Stimulated activated CD4-positive, alpha-beta T cell treated with anti-CD3 and anti-CD28 coated beads, Interleukin-1b, Interleukin-23, amount 100 ng/mL, for 24 hours (primary cell): ENCODE measurements at places on chromosomes 5 and 9.

- no peak for DNase-seq
Observed at GRCh38 chr9:4734150-4734549, 6.9 kb downstream of the AK3 start.

DNA sequence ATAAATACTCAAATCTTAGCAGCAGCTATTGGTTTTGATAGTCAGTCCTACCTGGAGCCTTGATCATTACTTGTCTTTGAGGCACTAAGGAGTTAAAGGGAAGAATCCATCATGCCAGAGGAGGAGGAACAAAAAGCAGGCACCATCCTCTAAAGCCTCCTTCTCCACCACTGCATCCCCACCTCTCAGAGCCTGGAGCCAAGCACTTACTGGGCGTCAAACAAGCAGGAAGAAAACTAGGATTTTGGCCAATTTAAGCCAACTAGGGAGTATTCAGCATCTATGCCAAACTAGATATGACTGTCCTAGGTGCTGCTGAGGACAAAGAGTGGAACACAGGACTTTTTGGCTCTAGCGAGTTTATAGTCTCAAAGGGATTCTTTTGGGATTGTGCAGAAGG is 152.5 kb downstream of the PPP2R2B start:
- no peak for DNase-seq

GRCh38 chr5:53856506-53856905 is 296.1 kb downstream of the NDUFS4 start:
- DNase-seq = no peak

DNA sequence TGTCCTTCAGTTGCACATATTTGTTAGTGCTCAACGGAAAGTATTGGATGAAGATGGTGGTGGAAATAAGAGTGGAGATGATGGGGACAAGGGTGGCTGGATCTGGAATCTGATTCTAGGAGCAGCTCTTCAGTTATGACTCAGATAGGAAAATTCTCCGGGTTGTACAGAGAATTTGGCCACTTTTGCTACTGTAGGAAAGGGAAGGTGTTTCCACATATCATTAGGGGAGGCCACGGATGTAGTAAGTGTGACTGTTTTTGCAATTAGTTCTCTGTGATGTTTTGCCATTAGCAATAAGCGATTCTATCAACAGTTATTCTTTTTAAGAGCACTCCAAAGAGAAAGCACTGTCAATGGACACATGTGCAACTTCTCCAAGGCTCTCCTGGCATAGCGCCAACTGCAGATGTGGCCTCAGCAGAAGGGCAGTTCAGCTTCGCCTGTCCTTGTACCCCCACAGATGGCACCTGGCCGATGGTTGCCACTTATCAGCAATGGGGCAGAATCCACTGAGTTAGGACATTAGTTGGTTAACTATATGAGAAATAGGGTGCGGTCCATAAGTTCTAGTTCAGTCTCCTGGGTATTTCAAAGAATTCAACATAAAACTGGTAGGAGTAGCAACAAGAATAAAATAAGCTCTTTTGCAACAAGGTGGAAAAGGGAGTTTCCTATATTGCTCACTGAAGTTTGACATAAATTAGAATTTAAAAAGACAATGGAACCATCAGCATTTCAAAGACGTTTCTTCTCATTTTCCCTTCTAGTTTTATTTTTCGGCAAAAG is 96.3 kb downstream of the ARSB start:
- DNase-seq = no peak

- DNase-seq = no peak
Observed at GRCh38 chr9:110911659-110912418, 126.4 kb downstream of the LPAR1 start.

GRCh38 chr5:172463031-172463430 is 8.7 kb upstream of the SH3PXD2B start:
- no peak for DNase-seq

DNA sequence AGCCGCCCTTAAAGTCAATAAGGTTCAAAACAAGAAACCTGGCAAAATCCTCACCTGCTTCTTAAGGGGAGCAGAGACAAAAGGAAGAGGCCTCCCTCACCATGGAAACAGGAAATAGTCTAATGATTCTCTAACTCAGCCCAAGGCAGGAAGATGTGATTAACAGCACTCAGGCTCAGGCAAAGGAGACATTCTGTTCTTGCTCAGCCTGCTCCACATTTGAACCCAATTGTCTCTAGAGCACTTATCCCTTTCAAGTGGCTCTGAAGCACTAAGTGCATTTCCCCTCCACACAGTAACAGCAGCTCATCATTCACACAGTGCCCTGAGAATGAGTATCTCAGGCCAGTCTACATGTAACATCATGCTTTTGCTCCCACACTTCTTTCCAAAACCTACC is 72.3 kb downstream of the NIPSNAP3B start:
- DNase-seq = no peak

- DNase-seq = no peak
Observed at GRCh38 chr5:150628936-150629485, 11.4 kb upstream of the SYNPO start.

GRCh38 chr9:97958812-97959511 is 21.0 kb upstream of the HEMGN start:
- no peak for DNase-seq

GRCh38 chr9:81819155-81819554 is 109.1 kb upstream of the SPATA31D4 start:
- no peak for DNase-seq

GRCh38 chr5:168317096-168317520 is 25.7 kb downstream of the WWC1 start:
- no peak for DNase-seq

GRCh38 chr5:36056422-36056821 is 10.3 kb downstream of the UGT3A2 start:
- no peak for DNase-seq
